ENCODE measurements at places on chromosomes 11 and 22. TPM values are rescaled to one million over a fixed set of nuclear protein-coding genes. Genes with fewer than 3 reads are reported as not detected.

GRCh38 chr11:60334005-60334620 lies 7.1 kb downstream of the MS4A6E start:
- DNase-seq: peak; percentile 67

- no peak for DNase-seq
Measured at GRCh38 chr22:36197514-36198146, 4.0 kb downstream of the APOL4 start.

DNA sequence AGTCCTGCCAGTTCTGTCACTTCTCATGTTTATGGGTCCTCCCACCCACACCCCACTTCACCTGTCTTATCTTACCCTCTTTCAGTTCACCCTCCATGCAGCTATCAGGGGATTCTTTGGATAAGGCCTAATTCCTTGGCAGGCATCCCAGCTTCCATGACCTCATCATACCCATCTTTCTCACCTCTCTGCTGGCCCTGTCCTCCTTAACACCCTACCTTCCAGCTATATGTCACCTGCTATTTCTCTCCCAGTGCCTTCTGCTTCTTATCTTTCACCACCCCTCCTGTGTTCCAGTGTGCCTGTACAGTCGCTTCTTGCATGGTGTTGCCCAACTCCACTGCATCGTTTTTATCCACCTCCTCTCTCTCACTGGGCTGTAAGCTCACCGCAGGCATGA lies 28.3 kb downstream of the SNU13 start:
- DNase-seq: no peak

Gene VPREB1
- total RNA-seq: not detected

DNA sequence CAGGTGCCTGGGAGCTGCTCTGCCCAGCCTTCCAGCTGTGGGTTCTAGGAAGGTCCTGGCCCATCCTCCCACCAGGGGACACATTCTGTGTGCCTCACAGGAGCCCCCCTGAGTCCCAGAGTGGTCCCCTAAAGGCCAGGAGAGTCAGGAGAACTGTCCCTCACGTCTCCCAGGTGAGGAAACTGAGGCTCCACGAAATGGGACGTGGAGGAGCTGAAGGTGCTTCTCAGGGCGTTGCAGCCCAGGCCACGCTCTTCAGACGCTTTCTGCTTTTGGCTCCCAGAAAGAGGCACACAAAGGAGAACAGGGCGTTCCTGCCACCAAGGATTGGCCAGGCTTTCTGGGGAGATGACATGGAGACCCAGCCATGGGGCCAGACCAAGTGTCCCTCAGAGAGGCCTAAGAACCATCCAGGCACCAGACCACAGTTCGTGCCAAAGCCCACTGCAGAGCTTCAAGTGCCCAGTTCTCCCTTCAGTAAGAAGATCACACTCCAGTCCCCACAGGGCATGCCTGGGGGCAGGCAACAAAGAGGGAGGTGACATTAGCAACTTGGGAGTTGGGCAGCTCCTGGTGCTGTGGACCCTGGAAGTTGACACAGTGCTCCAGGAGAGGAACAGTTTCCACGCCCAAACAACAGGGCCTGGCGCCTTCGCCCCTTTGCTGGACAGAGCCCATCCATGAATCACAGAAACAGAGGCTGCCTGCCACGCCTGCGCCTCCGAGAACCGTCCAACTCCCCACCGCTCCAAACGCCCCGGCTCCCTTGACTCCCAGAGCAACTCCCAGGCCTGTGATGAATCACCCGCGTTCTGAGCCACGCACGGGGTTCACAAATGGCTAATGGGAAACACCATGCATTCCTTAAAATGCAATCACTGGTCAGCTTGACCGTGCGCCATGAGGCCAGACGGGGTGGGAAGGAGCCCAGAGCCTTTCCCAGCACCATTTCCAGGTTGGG lies 589.2 kb downstream of the BRD1 start:
- DNase-seq: no peak

GRCh38 chr22:46262449-46263215 lies 511 bp downstream of the PKDREJ start:
- DNase-seq: peak; percentile 71

Gene CATSPER1
- not detected for total RNA-seq

- no peak for DNase-seq
Measured at GRCh38 chr11:35239471-35240075, 100.6 kb downstream of the CD44 start.

GRCh38 chr11:8766043-8766987 lies 83.7 kb downstream of the RPL27A start:
- no peak for DNase-seq

Measured in transverse colon (tissue), 4 donors.